ENCODE measurements at places on chromosomes 16 and 17. TPM values are rescaled to one million over a fixed set of nuclear protein-coding genes. Genes with fewer than 3 reads are reported as not detected.

The IL32 gene
- total RNA-seq: 2.9 TPM

The ATAD5 gene
- 14.0 TPM for total RNA-seq

DNA sequence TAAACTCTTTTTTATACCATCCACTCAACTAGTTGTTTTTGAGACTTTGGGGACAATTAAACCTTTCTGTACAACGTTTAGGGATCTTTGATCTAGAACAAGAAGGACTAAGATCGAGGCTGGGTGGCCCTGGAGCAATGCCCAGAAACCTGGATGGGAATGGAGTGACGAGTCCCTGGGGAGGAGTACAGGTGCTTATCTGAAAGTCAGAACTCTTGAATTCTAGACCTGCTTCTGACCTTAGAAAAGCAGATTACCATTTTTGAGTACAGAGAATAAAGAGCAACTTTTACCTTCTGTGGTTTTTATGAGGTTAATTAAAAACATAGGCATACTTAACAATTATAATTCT lies 17.8 kb downstream of the UBE2Z start:
- DNase-seq: no peak

DNA sequence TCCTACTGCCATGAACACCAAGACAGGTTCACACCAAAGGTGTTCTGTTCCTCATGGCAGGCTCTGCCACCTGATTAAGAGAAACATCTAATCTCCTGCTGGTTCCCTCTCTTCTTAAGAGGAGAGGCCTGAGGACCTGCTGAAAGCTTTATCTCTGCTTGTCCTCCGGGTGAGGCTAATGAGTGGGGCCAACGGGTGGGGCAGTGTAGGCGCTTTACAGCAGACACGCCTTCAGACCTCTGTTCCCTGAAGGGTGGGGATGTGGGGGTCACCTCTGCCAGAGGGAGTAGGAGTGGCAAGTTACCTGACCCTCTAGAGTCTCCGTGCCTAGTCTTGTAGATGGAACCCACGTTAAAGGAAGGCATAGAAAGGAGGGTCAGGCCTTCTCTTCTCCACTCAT lies 4.2 kb upstream of the MRM1 start:
- no peak for DNase-seq

- DNase-seq: no peak
Observed at GRCh38 chr16:73798471-73798870, 498.1 kb upstream of the PSMD7 start.

- DNase-seq: peak; percentile 61
Observed at GRCh38 chr16:52912565-52913173, 140.0 kb downstream of the CHD9NB start.
